NCI-H774 (cell line): ENCODE measurements at places on chromosomes 7 and 10.

DNA sequence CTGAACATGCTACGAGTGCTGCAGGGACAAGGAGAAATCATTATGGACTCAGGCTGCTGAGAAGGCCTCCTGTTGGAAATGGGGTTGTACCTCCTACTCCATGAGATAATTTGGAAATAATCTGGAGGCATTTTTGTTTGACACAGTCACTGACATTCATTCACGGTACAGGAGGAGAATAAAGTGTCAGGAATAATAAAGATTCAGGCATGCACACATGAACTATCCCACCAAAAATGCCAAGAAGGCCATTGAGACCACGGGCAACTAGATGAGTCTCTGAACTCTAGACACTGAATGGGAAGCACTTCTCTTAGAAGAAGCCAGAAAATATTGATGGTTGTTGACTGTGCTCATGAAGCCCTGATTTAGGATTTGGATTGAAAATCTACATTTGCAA, 220.9 kb upstream of the HABP2 start:
- DNase-seq: no peak

DNA sequence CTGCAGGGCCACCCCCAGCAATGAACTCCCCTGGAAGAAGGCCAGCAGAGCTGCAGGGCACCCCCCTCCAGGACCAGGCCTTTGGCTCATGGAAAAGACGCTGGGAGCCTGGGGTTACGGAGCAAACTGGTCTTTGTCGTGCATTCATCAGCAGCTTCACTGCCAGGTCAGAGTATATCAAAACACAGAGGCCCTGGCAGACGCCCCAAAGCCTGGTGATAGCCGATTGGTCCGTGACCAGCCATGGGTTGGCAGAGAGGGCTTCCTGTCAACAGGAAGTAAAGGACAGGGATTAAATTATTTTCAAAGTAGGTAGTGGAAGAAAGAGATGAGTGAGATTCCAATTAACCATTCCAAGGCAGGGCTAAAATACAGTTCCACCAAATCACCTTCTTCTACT, 9.0 kb downstream of the PRKAG2 start:
- no peak for DNase-seq

- DNase-seq: peak; percentile 66
Measured at GRCh38 chr7:10181996-10182395, 791.7 kb upstream of the PHF14 start.

GRCh38 chr10:23676296-23676695, 237.4 kb downstream of the OTUD1 start:
- peak; percentile 68 for DNase-seq

DNA sequence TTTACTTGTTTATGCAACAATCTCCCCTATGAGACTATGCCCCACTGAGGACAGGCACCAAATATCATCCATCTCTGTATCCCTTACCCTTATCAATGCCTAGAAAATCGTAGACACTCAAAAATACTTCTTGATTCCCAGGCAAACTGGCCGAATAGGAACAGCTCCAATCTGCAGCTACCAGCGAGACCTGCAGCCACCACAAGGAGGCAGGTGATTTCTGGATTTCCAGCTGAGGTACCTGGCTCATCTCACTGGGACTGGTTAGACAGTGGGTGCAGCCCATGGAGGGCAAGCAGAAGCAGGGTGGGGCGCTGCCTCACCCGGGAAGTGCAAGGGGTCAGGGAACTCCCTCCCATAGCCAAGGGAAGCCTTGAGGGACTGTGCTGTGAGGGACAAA, 10.8 kb upstream of the PPP1R3C start:
- no peak for DNase-seq
